ENCODE measurements at places on chromosomes 5 and 9. TPM values are rescaled to one million over a fixed set of nuclear protein-coding genes. Genes with fewer than 3 reads are reported as not detected.

The KCNMB1 gene
- 1.1 TPM for polyA plus RNA-seq

The INIP gene
- 36.2 TPM for polyA plus RNA-seq

The CER1 gene
- polyA plus RNA-seq: 0.29 TPM

The SPATA31E1 gene
- polyA plus RNA-seq: not detected

The PCDHGB5 gene
- 8.3 TPM for polyA plus RNA-seq

The TAF11L11 gene
- not detected for polyA plus RNA-seq

The TRAPPC13 gene
- polyA plus RNA-seq: 38.0 TPM

The PROB1 gene
- 2.0 TPM for polyA plus RNA-seq

The C9orf152 gene
- polyA plus RNA-seq: 0.42 TPM

The ORM2 gene
- polyA plus RNA-seq: not detected

The GNAQ gene
- 64.8 TPM for polyA plus RNA-seq

The SLC1A1 gene
- polyA plus RNA-seq: 22.1 TPM

- no peak for DNase-seq
Measured at GRCh38 chr5:160092960-160093707, 26.1 kb downstream of the PWWP2A start.

- DNase-seq: no peak
Measured at GRCh38 chr5:148632255-148633066, 21.9 kb downstream of the HTR4 start.

GRCh38 chr9:112005939-112006338, 109.3 kb downstream of the UGCG start:
- no peak for DNase-seq

DNA sequence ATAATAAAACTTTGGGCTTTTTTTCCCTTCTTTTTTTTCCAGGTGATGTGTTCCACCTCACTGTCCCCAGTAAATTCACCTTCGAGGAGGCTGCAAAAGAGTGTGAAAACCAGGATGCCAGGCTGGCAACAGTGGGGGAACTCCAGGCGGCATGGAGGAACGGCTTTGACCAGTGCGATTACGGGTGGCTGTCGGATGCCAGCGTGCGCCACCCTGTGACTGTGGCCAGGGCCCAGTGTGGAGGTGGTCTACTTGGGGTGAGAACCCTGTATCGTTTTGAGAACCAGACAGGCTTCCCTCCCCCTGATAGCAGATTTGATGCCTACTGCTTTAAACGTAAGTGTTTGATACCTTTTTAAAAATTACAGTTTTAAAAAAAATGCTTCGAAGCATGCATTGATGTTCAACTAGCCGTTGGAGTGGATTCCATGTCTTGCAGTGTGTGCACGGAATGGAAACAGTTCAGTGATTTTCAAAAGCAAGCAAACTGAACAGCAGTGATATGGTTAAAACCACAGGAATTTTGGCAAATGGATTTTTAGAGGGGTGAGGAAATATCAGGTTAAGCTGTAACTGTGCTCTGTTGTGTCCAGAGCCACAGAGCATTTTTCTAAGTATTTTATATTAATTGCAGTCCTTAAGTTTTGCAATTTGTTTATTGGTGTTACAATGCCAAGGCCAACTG, 40.7 kb downstream of the VCAN start:
- no peak for DNase-seq

DNA sequence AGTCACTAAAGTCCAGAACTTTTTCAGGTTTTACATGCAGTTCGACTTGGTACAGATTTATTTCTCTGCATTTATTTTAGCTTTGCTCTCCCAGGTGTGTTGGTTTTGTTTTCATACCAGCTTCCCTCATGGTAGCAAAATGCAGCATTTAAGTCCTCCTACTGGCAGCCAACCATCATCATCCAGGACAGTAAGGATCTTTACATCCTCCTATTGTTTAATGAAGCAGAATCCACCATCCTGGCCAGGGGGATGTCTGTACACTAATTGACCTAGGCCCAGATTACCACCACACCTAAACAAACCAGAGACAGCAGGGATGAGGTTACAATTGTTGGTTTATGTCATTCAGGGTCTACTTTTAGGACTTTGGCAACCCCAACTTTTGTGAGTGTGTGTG, 22.3 kb downstream of the CAMK4 start:
- DNase-seq: no peak

DNA sequence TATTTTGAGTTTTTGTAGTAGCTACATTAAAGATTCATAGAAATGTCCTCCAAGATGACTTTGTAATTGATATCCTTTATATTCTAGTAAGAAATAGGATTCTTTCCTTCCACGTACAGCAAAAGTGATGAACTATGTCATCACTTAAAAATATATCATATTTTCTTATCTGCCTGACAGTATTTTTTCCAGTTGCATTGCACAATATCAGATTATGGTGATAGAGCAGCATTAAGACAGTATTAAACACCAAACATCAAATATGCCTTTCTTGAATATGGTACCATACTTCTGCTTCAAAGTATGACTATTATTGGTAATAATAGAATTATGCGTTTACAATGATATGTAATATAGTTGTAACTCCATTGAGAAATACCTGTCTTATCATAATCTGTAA, 919.8 kb upstream of the EDIL3 start:
- DNase-seq: no peak

GRCh38 chr5:32572778-32573480, 12.4 kb upstream of the SUB1 start:
- DNase-seq: no peak

DNA sequence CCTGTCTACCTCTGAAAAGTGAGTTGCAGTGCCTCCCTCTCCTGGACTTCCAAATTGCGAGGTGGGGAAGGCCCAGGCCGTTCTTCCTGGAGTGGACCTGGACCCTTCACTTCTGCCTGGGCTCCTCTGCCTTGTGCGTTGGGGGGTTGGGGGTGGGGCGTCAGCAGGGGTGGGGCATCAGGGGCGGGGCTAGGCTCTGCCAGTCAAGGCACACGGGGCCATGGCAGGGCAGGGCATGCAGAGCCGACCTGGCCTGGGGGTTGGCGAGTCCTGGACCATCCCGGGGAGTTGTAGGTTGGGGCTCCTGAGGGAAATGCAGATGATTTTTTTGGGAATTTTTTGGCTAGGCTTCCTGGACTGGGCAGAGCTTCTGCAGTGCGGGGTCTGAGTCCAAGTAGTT, 87.1 kb downstream of the EHMT1 start:
- DNase-seq: no peak

DNA sequence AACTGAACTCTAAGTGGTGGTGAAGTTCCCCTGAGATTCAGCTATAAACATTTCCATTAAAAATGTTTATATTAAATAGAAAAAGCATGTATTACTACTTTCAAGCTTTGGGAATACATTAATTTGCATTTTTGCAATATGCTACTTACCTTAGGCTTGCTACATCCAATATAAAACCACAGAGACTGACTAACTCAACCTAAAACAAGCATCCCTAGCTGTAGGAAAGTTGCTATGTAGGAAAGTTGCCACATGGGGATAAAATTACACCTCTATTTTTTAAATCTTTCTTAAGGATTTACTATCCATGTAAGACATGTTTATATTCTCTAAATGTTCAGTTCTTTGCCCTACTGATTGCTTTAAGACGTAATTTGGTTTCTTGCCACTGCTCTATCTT, 12.8 kb downstream of the SCAMP1 start:
- DNase-seq: no peak

DNA sequence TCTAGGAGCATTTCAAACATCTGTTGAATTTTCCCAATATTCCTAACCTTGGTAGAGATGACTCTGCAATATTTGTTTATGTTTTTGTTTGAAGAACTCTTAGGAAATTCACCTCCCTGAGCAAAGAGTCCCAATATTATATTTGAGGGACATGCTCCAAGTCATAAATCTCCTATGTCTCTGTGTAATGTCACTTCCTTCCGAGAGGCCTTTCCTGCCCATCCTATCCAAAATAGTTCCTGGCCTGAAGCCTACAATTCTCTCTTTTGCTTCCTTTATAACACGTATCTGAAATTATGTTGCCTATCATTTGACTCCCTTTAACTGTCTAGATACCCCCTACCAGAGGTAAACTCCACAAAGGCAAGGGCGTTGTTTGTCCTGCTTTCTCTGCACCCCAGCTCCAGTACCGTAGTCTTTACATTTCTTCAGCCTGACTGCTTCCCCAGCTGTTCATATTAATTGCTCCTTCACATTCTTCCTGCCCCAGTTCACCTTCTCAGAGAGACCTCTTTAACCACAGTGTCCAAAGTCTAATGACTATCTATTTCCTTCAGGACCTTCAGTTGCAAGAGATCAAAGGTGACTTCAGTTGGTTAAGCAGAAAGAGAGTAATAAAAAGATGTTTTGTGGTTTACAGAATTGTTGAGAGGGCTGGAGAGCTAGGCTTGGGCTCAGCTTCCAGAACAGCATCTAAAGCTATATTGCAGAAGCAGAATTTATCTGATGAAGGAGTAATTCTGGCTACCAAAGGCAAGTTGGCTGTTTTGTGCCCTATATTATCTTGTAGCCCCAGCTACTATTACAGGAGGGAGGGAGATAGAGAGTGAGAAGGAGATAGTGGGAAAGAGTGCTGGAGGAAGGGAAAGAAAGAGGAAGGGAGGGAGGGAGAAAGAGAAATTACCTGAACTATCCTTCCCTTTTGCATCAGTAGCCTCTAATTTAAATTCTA, 109.3 kb upstream of the TMEM161B start:
- DNase-seq: no peak

DNA sequence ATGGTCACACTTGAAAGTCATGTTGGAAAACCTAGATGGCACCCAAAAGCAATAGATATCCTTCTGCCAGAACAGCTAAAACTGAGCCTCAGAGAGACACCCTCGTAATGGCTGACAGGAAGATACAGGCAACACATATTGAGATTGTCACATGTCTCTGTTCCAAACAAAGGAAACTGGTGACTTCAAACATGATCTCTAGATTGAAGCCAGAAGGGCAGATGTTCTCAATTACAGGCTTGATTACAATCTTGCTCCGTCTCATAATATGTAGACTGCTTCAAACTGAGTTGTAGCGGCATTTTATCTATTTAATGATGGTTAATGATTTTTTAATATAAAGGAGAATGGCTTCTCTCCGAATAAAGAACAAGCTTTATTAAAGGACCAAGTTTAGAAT, 774.3 kb downstream of the KCTD16 start:
- DNase-seq: no peak

GRCh38 chr5:159826351-159827214, 89.7 kb upstream of the ADRA1B start:
- no peak for DNase-seq

GRCh38 chr5:144015961-144016360, 154.5 kb downstream of the YIPF5 start:
- no peak for DNase-seq

GRCh38 chr9:131361202-131361833, 32.6 kb upstream of the PRRC2B start:
- DNase-seq: no peak

GRCh38 chr5:172776235-172776594, 5.2 kb upstream of the DUSP1 start:
- no peak for DNase-seq

- no peak for DNase-seq
Measured at GRCh38 chr5:158392753-158393152, 533.8 kb upstream of the CLINT1 start.

DNA sequence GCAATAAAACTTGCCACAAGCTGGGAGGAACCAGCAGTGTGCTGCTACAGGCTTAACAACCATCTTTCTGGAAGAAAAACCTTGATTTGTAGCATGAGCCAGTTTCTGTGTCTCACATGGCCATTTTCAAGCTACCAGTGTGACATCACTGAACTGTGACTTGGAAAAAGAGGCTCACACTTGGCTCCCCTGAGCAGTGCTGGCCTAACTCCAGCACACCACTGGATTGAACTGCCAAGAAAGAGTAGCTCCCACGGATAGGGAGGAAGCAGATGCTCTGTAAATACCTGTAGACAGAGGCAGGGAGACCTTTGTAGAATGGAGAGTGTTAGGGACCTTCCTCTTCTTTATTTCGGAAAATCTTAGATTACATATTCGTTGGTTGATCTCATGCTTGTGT, 197.9 kb downstream of the SH3GL2 start:
- DNase-seq: no peak

Measured in right renal cortex interstitium (tissue), 3 donors.